ENCODE measurements at places on chromosomes 7 and 10.

DNA sequence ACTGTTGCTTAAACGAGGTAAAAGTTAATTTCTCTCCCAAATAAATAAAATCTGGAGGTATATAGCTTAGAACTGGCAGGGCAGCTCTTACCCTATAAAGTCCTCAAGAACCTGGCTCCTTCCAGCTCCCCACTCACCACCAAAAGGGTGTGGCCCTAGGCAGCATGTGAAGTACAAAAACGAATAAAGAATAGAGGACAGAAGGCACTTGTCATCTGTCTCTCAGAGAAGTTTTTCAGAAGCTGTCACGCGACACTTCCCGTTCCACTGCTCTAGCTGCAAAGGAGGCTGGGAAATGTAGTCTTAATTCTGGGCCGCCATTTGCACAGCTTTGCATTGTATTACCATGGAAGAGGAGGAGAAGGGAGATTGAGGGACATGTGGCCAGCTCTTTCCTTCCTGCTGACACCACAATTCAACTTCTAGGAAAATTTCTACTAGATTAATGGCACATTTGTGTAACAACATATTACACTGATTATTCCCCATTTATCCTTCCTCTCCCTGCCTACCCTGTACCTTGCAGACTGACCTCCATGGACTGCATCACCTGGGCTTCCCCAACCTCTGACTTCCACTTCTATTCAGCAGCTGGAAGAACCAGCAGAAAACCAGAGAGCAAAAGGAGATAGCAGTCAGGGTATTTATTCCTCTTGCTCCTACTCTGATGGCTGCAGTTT lies 62.2 kb downstream of the CCDC71L start:
- peak; percentile 98 for ATAC-seq

GRCh38 chr10:122113161-122113944 lies 124.4 kb downstream of the TACC2 start:
- no peak for ATAC-seq

DNA sequence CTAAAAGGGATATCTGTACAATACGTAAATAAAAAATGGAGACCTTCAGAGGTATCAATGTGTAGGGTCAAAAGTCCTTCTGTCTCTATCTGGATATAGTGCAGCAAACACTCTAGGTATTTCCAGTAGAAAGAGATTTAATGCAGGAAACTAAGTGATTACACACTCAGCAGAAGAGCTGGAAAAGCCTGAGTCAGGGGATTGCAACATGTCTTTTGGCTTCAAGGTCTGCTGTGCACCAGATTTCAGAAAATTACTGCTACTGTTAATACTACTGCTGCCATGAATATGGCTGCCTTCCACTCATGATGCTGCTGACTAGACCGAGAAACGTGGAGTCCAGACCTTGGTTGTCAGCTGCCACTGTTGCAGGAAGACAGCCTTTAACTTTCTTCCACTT lies 94.9 kb upstream of the DLX6 start:
- no peak for ATAC-seq

- peak; percentile 57 for ATAC-seq
These were observed 205.8 kb upstream of the FRMD4A start for GRCh38 chr10:14536241-14537213.

DNA sequence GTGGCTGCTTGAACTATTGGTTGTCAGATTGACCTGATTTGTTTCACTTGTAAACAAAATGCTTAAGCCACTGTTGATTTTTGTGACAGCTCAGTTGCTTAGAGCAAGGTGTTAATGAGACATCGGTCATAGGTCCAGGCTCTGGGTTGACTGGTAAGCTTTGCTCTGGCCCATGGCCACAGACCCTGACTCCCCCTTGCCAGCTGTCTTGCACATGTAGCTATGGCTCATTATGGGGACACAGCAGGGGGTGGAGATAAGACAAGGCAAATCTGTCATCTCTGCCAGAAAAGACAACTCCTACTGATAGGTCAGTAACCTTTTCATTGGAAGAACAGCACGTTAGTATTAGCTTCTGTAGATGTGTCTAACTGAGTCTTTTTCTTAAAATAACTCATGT lies 95.3 kb downstream of the KAT6B start:
- no peak for ATAC-seq

- ATAC-seq: no peak
These were observed 213.7 kb upstream of the AOAH start for GRCh38 chr7:36937754-36938563.

DNA sequence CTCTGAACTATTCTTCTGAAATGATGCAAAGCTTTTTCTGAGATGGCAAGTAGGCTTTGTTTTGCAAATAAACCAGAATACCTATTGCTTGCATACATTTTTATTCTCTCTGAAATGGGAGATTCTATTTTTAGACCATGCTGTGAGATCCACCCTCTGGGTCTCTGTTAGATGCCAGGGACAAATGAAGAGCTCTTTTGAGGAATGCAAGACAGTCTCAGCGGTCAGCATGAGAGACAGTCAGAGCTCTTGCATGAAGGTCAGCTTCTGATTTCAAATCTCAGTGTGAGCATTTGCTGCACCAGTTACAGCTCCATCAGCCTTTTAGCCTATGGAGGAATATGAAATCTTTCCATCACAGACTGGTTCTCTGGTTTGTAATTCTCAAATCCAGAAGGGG lies 429.9 kb upstream of the KLF6 start:
- ATAC-seq: no peak

- peak; percentile 29 for ATAC-seq
These were observed 35.0 kb downstream of the SH3PXD2A start for GRCh38 chr10:103820101-103821062.

DNA sequence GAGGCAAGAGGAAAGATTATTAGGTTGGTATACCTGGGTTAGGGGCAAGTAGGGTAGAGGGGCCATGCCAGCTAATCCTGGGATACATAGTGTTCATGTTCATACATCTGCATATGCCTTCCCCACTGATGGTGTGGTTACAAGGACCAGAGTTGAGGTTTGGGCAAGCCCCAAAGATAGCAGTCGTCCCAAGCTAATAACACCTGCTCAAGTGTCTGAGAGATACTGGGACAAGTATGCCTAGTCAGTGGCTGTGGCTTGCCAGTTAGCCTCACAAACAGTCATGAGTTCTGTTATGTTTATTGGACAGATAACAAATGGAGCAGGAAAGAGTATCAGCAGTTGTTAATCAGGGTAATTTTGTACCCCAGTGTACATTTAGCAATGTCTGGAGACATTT lies 139.6 kb downstream of the ADAM22 start:
- no peak for ATAC-seq

DNA sequence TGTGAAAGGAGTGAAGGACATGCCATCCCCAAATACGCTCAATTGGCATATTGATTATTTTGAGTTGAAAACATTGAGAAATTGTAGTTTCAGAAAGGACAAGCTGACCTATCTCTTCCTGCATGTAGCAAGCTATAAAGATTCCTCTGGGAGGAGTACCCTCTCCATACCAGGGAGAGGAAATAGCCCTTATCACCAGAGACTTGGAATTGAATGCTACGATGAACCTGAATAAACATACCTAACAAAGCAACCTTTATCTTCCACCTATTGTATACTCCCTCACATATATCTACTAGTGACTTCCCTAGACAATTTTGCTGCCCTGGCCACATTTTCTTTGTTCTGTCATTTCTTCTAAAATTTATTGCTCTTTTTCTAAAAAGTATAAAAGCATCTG lies 150.2 kb upstream of the EEPD1 start:
- ATAC-seq: no peak

DNA sequence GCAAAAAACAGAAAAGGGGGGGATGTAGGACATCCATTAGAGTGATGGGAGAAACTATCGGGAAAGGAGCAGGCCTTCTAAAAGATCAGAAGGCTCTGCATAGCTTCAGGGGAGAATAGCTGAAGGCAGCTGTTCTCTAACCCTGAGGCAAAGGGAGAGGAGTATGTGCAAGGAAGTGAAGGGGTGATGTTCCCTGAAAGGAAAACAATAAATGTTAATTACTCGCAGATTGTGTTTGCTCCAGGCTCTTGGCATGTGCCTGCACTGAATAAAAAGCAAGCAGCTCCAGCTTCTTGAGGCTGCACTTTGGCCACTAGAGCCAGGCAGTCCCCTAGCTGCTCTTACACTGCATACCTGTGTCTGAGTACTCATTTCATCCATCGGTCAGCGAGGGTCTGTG lies 14.4 kb upstream of the STARD3NL start:
- ATAC-seq: no peak

DNA sequence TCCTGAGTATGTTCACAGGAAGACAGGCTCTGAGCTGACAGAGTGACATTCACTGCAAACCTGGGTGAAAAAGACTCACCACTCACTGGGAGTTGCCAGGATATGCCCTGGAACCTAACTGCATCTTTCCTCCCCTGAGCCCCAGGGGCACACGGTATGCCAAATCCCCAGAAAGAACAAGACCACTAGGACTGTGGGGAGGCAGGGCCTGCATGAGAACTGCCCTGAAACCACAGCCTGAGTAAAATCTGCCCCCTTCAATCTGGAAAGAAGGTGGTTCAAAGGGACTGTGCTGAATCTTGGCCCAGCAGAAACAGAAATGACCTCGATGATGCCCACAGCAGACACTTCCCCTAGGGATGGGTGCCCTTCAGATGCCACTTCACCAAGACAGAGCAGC lies 6.5 kb downstream of the FAM53B start:
- ATAC-seq: no peak

GRCh38 chr7:138684340-138684739 lies 16.8 kb downstream of the SVOPL start:
- ATAC-seq: no peak

Measured in stimulated activated memory B cell treated with anti-CD40 and anti-IgM and Interleukin-4, amounts not matched to agents 10 μg/mL and 1 μg/mL and 100 μg/mL, for 72 hours (primary cell).